H7 (cell line): ENCODE measurements at places on chromosomes 12 and 14.

DNA sequence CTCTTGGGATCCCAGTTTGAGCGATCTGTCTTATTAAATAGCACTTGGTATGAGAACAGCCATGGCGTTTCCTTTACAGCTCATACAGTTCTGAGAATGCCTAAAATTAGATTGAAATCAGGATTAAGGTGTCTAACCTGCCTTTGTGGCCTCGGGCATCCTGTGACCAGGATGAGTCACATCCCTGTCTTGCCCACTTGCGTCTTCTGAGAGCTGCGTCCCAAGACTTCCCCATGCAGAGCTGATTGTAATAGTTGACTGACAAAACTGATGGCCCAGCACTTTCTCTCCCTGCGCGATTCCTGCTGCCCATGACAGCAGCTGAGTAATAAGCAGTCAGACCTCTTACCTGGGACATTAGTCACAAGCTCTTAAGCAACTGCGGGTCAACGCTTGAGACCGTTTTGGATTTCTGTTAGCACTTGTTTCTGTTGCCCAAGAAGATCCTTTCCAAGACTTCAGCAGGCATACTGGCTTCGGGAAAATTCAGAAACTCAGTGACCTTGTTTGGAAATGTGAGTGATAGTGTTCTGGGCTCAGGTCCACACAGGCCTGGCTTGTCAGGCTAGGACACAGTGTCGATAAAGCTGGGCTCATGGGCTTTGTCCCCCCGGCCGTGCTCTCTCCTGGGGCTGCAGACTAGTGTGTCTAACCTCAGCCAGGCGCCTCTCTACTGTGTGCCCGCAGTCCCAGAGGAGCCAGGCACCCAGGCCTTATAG, 169.9 kb upstream of the HIF1A start:
- DNase-seq: no peak

GRCh38 chr14:50999726-51000125, 55.4 kb upstream of the PYGL start:
- no peak for DNase-seq

GRCh38 chr12:64716839-64717455, 42.3 kb downstream of the GNS start:
- DNase-seq: no peak

- peak; percentile 94 for DNase-seq
Measured at GRCh38 chr14:104677512-104678332, 11.7 kb upstream of the INF2 start.

DNA sequence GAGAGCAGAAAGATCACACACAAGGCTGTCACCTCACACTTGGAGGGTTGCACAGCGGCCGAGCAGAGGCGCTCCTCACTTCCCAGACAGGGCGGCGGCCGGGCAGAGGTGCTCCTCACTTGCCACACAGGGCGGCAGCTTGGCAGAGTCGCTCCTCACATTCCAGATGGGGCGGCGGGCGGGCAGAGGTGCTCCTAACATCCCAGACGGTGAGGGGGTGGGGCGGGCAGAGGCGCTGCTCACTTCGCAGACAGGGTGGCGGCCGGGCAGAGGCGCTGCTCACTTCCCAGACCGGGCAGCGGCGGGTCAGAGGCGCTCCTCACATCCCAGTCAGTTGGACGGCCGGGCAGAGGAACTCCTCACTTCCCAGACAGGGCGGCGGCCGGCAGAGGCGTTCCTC, 9.1 kb downstream of the TMBIM4 start:
- DNase-seq: no peak

- no peak for DNase-seq
Measured at GRCh38 chr14:38410442-38410841, 154.5 kb upstream of the CLEC14A start.

DNA sequence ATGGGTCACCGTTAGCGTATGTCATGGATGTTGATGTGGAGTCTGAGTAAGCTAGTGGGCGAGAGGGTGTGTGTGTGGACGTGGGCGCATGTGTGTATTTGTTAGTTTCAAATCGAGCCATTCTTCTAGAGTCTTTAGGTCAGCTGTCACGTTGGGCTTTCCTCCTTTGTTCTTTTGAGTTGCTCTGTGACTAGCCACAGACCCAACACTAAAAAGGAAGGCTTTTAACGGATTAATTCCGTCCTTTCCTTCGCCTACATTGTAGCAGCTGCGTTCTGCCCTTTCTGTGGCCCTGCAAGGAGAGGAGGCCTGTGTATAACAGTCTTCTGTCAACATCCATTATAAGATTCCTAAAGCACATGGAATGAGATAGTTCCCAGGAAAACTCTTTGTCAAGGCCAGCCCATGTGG, 117.2 kb upstream of the DNM1L start:
- DNase-seq: no peak

GRCh38 chr12:56229082-56229481, 769 bp upstream of the SLC39A5 start:
- peak; percentile 23 for DNase-seq

- DNase-seq: no peak
Measured at GRCh38 chr12:90593596-90594295, 361.2 kb downstream of the CCER1 start.

GRCh38 chr12:27866373-27867101, 86.5 kb upstream of the MANSC4 start:
- no peak for DNase-seq

GRCh38 chr14:63357841-63358240, 39.1 kb upstream of the GPHB5 start:
- no peak for DNase-seq

- DNase-seq: no peak
Measured at GRCh38 chr14:74628418-74628817, 16.4 kb upstream of the LTBP2 start.

- DNase-seq: no peak
Measured at GRCh38 chr12:75908961-75909605, 122.5 kb downstream of the PHLDA1 start.

DNA sequence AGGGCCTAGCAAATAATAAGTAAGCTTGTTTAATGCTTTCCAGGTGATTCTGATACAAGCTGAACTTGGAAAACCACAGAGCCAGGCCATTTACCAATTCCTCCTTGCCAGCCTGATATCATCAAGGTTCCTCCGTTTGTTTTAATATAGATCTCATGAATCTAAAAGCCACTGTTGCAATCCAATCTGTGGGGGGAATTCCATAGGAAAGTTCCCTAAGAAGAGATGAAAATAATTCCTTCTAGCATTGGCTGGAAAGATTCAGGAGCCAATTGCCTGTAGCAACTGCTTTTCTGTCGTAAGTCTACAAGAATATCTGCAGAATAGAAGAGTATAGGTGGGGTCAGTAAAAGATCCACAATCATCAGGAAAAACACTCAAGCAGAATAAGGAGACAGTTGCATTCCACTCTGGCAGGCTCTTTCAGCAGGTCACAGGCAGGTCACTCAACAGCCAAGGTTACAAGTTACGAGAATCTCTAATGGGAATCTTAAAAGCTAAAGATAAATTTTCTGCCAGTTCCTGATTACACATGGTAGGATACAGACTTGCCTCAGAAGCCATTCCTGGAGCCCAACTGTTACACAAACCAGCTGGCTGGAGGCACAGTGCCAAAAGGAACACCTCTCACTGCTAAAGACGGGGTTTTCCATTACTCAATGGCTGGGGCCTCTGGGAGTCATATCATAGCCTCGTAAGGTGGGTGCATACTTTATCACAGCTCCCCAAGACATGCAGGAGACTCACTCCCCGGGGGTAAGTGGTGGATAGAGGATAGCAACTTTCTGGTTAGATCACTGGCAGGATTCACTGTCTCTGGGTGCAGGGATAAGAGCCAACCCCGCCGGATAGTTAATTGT, 43.6 kb downstream of the FGD6 start:
- DNase-seq: no peak

- DNase-seq: no peak
Measured at GRCh38 chr12:94057262-94058151, 90.9 kb upstream of the PLXNC1 start.

DNA sequence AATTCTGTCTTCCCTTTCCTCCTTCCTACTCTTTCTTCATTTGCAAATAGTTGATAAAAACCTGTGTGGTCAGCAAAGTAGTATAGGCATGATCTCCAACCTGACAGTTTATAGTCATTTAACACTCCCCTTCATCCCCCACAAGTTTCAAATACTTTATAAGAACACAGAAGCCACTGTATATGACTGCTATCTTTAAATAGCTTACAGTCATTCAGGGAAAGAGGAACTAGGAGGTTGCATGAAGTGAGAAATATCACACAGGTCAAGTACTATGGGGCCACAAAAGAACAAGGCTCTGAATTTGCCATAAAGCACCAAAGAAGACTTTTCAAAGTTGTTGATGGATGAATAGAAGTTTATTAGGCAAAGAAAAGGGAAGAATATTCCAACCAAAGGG, 431.3 kb downstream of the NPAS3 start:
- no peak for DNase-seq

GRCh38 chr14:42624980-42625761, 1018.5 kb downstream of the LRFN5 start:
- DNase-seq: no peak

DNA sequence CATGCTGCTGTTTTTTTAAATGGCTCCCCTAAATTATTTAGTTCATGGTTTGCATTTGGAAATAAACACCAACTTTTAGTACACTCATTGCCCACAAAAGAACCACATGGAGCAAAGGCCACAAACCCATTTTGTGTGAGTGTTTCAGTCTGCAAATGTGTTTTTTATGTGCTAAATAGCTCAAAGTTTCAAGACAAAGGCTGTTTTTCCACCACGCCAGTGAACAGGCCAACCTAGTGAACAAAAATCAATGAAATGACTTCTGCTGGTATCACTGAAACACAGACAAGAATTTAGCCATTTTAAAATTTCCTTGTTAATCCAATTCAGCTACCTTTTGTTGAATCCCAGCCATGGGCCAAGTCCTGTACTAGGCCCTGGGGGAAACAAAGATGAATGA, 52.3 kb downstream of the PLXNC1 start:
- no peak for DNase-seq

GRCh38 chr12:131786331-131786730, 41.9 kb upstream of the MMP17 start:
- no peak for DNase-seq

GRCh38 chr12:124650912-124651311, 83.5 kb upstream of the NCOR2 start:
- no peak for DNase-seq

DNA sequence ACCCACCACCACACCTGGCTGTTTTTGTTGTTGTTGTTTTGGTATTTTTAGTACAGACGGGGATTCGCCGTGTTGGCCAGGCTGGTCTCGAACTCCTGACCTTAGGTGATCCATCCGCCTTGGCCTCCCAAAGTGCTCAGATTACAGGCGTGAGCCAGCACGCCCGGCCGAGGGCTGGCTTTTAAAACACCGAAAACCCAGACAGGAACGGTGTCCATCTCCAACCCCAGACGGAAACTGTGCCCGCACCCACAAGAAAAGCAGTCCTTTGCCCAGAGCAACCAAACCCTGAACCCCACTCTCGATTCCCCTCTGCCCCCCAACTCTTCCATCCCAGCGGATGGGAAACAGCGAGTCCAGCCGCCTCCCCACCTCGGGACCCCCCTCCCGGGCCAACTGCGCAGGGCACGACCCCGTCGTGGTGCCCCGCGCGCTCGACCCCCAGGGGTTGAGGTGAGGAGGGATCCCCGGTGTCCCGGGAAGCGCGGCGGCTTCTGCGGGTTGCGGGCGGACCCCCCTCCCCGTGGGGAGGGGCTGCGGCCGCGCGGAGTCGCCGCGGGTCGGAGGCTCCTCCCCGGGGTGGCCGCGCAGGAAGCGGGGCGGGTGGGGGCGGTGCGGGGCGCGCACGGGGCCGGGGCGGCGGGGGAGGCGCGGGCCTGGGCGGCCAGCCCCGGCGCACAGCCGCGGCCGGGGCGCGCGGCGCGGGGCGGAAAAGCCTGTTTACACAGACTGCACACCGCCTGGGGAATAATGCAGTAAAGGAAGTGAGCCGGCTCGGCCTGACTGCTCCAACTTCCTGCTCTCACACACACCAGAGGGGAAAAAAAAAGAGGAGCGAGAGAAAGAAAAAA, at the start of gene ELK3:
Gene ELK3, plus strand, starts transcription at position 651 of the 851 bp plus-strand sequence.
- DNase-seq: peak; percentile 90

DNA sequence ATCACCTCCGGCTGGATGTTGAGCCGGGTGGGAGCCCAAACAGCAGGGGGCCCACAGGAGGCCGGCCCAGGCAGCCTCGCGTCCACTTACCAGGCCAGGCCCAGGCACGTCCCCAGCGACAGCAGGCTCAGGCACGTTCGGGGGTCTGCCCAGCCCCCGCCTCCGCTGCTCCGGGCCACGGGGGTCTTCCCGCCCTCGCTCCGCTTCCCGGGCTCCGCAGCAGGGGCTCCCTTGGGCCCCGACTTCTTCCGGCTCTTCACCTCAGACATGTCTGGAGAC, 216 bp downstream of the IKBIP start:
- no peak for DNase-seq

DNA sequence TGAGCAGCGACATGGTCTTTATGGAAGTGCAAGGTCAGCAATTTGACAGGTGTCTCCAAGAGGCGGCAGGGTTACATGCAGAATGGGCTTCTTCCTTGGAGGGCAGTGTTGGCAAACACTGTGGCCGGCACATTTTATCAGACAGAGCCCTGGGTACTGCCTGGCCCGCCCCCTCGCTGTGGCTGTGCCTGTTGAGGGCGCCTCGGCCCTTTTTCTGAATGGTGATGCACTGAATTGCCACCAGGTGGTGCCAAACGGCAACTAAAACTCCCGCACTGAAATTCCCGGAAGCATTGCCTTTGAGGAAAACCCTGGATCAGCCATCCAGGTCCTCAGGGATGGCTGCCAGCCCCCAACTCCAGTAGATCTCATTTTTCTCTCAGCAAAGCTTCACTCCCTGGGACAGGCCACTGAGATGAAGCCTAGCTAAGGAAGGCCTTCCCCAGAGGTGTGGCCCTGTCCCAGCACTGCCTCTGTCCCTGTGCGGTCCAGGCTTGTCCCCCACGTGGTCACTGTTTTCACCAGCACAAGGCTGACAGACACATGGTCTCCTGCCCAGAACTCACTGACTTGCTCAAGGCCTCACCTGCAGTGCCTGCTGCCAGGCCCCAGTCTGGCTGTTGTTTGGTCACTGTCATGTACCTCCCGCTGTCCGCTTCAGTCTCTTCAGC, 73.6 kb downstream of the TESC start:
- peak; percentile 93 for DNase-seq

- DNase-seq: no peak
Measured at GRCh38 chr12:76037130-76038103, 5.8 kb upstream of the PHLDA1 start.

DNA sequence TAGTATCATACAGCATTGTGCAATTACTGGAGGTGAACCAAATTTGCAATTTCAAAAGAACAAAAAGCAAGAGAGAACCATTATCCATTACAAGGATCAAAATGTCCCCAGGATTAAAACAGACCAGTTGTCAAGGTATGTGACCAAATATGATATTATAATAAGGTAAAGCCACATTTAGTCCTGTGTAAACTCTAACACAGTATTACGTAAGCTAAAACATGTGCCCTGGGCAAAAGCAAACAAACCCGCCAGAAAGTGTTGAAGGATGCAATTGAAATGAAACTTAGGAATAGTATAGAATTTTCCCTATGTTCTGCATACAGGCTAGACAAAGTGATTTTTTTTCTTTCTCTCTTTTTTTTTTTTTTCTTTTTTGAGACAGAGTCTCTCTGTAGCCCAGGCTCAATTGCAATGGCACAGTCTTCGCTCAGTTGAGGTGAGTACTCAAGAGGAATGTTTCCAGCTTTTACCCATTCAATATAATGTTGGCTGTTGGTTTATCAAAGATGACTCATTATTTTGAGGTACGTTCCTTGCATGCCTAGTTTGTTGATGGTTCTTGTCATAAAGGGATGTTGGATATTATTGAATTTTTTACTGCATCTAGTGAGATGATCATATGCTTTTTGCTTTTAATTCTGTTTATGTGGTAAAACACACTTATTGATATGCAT, 137.1 kb upstream of the FOXG1 start:
- DNase-seq: no peak
